ENCODE measurements at places on chromosomes 3 and 15.

DNA sequence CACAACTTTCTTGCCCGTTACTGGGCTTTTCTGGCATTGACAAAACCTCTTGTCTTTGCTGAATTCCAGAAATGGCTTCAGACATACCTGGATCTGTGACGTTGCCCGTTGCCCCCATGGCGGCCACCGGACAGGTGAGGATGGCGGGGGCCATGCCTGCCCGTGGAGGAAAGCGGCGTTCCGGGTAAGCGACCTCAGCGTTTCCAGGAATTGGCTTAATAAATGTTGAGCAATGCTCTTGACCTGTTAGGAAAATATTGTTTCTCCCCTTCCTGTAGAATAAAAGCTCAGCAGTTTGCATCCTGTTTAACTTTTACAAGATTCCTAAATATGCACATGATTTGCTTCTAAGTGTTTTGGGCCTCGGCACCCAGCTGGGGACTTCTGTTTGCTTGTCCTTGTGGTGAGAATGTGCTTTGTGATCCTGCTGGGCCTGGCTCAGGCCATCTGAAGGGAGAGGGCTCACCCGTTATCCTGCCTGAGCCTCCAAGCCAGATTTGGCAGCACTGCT lies 46.7 kb downstream of the ARNT2 start:
- no peak for DNase-seq

- peak; percentile 49 for DNase-seq
Observed at GRCh38 chr15:40047415-40048210, 8.6 kb upstream of the SRP14 start.

- no peak for DNase-seq
Observed at GRCh38 chr15:66452971-66453580, 44.5 kb downstream of the SNAPC5 start.

DNA sequence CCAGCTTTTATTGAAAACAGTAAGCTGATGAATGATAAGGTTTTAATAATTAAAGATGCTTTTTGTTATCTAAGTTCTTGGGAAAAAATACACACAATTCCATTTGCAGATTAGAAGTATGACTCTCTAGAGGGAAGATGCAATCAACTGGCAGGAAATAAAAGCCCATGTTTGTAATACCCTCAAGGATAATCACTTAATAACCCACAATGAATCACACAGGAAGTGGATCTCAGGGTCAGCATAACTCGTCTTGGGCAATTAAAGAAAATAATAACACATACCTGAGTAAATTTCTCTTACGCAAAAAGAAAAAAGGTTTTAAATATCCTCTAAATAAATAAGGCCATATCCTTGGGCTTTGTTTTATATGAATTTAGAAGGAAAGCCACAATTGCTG lies 9.4 kb upstream of the EID1 start:
- no peak for DNase-seq

DNA sequence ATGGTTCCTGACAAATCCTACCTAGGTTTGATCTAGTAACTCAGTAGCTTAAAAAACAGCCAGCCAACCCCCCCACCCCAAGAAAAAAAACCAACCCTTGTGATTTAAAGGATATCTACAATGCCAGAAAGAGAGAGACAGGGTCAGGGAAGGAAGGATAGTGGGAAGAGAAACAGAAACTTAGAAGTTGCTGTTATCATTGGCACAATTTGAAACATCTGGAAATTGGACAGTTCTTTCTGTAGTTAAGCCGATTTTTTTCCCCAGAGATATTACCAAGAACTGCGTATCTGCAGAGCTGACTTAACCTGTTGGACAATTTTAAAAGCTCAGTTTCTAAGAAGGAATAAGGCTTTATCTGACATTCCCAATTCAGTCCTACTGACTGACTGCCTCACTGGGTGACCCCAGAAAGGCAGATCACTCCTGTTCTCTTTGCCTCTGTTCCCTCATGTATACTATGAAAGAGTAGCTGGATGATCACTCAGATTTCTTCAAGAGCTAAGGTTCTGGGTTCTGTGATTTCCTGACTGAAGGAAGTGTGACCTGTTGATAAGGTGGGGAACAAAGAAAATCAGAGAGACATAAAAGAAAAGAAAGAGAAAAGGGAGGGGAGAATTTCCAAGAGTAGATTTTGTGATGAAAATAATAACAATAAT lies 128.3 kb downstream of the MAP2K5 start:
- no peak for DNase-seq

DNA sequence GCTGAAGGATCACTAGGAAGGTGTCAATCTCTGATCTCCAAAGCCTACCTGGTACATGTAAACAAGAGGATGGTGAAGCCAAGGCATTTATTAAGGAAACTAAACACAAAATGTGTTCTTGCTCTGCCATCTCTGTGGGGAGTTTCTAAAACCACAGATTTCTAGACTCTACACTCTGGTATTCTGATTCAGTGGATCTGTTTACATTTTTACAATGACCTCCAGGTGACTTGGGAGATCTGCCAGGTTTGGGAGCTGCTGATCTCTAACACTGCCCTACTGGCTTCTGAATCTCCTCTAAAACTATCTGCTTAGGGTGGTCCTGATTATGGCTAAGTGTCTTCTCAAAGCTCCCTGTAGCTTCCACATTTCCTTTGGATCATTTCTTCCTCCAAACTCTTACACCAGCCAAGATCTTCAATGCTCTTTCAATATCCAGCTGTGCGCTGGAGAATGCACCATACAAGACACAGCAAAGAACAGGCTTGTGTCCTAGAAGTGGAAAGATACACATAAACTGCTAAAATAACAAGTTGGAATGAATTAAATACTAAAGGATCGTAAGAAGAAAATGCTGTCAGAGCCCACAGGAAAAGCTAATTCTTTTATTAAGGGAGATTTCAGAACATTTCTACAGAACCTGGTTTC lies 72.7 kb downstream of the GREM1 start:
- DNase-seq: no peak

GRCh38 chr15:68806220-68807060 lies 14.3 kb downstream of the ANP32A start:
- DNase-seq: no peak

DNA sequence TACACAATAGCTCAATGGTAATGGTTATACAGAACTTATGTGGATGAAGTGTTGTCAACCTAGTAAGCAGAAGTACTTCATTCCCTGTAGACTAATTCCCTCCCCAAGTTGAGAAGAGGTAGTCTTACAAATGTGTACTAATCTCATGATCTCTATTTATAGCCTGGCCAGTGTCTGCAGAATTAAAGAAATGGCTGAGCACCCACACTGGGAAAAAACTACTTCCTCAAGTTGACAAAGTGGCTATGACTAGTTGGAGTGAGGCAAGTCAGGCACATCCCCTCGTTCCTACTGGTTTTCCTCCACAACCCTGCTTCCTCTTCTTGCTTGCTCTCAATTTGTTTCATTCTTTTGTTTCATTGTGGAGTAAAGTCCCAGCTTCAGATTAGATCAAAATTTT lies 566.7 kb upstream of the ZNF717 start:
- no peak for DNase-seq

- no peak for DNase-seq
Observed at GRCh38 chr15:92650256-92650655, 5.3 kb downstream of the FAM174B start.

DNA sequence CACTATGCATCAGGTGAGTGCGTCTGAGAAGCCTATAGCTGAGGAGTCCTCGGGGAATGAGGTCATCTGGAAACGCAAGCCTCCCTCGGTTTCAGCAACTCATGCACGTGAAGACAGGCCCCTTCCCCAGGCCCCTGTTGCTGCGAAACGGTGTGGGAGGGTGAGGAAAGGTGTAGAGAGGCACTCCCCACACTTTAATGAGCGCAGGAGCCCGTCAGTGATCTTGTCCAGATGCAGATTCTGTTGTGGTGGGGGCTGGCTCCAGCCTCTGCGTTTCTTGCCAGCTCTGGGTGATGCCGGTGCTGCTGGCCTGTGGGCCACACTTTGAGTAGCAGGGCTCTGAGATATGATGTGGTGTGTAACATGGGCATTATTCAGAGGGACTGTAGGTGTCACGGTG lies 38.6 kb upstream of the LACTB start:
- DNase-seq: no peak

GRCh38 chr3:29852767-29853166 lies 571.9 kb downstream of the RBMS3 start:
- DNase-seq: no peak

- DNase-seq: no peak
Observed at GRCh38 chr15:89127054-89127702, 38.9 kb downstream of the ABHD2 start.

GRCh38 chr3:150022381-150023238 lies 51.9 kb upstream of the PFN2 start:
- no peak for DNase-seq

- no peak for DNase-seq
Observed at GRCh38 chr3:38581774-38582173, 67.7 kb downstream of the SCN5A start.

- DNase-seq: no peak
Observed at GRCh38 chr3:98513091-98513511, 9.6 kb downstream of the CLDND1 start.

DNA sequence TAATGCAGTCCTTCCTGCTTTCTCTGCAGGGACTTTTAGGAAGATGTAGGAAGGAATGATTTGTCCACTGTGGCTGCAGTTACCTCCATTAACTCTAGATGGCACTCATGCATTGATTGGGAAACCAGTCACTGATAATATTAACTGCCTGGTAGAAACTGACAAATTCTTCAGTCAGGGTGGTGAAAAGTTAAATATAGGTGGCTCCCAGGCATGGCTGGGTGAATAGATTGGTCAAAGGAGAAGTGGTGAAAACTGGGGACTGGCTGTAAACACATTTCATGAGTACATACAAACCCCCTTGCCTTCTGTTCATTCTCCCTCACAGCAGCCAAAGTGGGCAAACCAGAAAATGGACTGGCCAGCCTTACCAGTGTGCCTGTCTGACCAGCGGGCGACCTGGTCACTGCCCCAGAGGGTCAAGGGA lies 333.4 kb downstream of the THSD4 start:
- no peak for DNase-seq

DNA sequence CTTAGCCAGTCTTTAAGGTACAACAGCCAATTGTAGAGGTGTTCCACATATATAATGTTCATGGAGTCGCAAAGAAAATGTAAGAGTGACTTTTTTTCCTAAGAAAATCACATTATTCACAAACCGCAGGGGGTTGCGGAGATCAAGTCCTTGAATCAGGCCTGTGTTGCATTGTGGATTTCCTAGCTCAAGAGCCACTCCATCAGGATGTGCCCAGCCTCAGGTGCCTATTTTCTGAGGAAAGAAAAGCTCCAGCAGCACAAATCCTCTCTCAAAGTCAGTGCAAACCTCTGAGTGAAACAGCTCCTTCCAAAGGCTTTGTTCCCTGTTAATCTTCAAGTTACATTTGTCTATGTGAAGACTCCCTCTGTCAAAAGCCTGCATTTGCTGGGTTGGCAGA lies 349.4 kb downstream of the CLSTN2 start:
- no peak for DNase-seq

- no peak for DNase-seq
Observed at GRCh38 chr3:18363338-18363737, 61.8 kb downstream of the SATB1 start.

- DNase-seq: no peak
Observed at GRCh38 chr3:30320392-30320791, 286.0 kb upstream of the TGFBR2 start.

GRCh38 chr15:52100807-52101442 lies 11.7 kb downstream of the BCL2L10 start:
- DNase-seq: no peak

DNA sequence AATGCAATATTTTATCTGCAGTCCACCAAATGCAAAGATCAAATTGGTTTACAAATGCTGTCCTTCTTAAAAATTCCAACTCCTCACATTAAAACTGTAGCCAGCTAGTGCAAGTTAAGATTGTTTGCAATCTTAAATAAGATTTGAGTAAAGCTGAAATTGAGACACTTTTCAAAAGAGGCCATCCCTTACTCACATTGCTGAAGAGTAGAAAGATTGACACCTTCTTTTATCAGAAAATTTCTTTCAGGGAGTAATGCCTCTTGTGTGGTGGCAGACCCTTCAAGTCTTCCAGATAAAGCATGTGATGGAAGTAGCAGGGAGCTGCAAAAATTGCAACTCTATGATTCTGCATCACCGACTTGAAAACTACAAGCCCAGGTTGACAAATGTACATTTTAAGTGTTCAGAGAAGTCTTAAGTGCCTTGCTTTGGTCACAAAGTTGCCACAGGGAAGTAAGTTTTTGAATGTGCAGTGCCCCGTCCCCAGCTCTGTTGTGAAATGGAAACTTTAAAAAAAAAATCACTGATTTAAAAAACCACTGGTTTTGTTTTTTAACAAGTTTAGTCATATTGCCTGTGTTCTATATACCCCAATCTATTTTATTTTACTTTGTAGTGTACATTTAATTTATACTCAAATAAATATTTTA lies 12.6 kb downstream of the CD86 start:
- DNase-seq: no peak

- DNase-seq: no peak
Observed at GRCh38 chr3:8445861-8446260, 55.8 kb upstream of the LMCD1 start.

- DNase-seq: no peak
Observed at GRCh38 chr3:189300345-189300744, 128.6 kb downstream of the TPRG1 start.

GRCh38 chr3:46228260-46229242 lies 13.7 kb upstream of the CCR3 start:
- no peak for DNase-seq

DNA sequence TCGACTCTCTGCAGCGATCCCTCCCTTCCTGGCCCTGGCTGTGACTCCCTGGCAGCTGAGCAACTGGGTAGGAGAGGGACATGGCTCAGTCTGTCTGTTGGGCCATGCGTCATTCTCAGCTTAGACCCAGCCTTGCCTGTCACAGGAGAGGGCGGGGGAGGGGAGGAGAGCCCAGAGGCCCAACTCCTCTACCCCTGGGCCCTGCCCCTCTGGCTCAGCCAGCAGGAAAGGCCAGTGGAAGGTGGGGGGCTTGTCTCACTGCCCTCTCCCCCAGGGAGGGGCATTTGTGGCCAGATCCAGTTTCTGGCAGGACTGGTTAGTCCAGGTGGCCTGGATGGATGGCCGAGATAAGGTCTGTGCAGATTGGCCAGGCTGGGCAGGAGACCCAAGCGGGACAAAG lies 31.6 kb downstream of the DNAJB8 start:
- no peak for DNase-seq

DNA sequence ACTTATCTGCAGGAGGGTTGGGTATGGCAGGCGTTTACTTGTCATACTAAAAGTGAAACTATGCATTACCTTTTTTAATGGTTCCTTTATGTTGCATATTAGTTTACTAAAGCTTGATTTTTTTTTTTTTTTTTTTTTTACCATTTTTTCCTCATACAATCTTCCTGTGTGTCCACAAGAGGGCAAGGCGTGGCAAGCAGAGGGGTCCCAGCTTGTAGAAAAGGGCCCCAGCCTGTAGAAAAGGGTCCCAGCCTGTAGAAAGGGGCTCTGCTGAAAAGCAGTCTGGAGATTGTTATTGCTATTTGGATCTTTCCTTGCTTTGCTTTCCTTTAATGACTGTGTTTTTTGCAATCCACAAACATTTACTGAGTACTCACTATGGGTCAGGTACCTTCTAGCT lies 21.9 kb downstream of the MKRN2 start:
- no peak for DNase-seq

DNA sequence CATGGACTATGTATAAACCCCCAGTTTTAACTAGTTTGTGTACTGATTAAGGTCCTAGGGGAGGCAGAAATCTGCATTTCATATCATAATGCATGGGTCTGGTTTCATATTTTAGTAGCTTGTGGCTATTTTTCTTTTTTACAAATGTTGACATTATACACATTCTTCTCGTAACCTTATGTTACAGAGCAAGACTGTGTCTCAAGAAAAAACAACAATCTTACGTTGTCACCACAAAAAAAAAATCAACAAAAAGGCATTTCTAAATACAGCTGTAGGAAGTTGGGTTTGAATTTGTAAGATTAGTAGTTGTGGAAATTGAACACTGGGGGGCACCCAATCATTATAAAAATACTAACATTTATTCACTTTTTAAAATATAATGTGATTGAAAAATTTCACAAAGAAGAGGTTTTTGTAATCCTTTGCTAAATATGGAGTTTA lies 17.9 kb downstream of the SERP1 start:
- no peak for DNase-seq
